ENCODE measurements at places on chromosomes 3 and 15.
A peak's percentile ranks its signal among the peaks of the same experiment; 100 is the strongest.

- no peak for DNase-seq
Measured at GRCh38 chr3:83926291-83926690, 1032.5 kb upstream of the CADM2 start.

GRCh38 chr15:74244822-74245341, 8.8 kb downstream of the CCDC33 start:
- no peak for DNase-seq

DNA sequence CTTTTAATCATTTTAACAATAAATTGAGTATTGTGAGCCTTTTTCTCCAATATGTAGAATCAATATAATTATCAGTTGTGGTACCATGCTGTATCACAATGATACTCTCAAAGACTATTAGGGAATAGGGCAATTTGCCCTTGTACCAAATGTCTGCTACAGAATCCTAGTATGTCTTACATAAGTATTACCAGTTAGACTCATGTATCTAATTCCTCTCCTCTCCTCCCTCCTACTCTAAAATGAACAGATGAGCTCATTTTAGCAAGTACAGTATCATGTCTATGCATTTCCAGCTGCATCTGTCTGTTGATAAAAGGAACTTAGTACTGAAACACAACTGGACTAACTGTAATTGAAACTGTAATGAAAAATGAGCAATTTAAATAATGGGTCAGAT, 124.3 kb upstream of the ATP11B start:
- no peak for DNase-seq

DNA sequence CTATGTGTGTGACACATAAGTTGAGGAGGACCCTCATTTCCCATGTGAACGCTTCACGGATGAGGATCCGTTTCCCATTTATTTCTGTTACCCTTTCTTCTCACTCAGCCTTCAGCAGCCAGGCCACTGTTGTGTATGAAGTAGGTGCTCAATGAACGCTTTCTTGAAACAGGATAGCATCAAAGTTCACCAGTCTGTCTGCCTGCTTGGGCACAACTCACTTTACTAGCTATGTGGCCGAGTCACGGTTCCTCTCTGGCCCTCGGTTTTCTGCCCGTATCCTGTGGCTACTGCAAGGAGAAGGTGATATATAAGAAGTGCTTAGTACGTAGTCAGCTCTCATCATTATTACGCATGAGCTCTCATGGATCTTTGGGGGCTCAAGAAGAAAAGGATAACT, 22.4 kb downstream of the ACSBG1 start:
- no peak for DNase-seq

- peak; percentile 50 for DNase-seq
Measured at GRCh38 chr3:30292192-30292893, 314.1 kb upstream of the TGFBR2 start.

GRCh38 chr3:29319262-29319661, 38.4 kb downstream of the RBMS3 start:
- no peak for DNase-seq

DNA sequence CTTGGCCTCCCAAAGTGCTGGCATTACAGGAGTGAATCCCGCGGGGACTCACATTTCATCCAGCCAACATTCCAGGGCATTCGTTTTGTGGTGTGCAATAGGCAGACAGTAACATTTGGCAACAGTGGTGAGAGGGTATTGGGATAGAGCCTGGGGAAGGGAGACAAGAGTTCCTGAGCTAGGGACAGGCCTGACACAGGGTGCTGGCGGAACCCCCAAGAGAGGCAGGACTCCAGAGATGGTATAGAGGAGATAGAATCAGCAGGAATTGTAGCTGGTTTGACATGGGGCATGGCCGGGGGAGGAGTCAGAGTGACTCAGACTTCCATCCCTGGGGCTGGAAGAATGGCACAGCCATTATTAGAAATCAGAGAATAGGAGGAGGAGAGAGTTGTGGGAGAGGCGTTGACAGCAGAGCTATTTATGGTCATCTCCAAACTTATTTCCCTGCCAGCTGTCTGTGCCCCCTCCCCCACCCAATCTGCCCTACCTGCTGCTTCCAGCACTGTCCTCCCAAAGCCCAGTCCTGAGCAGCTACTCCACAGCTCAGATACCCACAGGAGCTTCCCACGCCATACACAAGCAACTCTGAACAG, 4.4 kb upstream of the IDH2 start:
- peak; percentile 78 for DNase-seq

GRCh38 chr15:98773616-98774015, 125.3 kb downstream of the IGF1R start:
- DNase-seq, result no peak

DNA sequence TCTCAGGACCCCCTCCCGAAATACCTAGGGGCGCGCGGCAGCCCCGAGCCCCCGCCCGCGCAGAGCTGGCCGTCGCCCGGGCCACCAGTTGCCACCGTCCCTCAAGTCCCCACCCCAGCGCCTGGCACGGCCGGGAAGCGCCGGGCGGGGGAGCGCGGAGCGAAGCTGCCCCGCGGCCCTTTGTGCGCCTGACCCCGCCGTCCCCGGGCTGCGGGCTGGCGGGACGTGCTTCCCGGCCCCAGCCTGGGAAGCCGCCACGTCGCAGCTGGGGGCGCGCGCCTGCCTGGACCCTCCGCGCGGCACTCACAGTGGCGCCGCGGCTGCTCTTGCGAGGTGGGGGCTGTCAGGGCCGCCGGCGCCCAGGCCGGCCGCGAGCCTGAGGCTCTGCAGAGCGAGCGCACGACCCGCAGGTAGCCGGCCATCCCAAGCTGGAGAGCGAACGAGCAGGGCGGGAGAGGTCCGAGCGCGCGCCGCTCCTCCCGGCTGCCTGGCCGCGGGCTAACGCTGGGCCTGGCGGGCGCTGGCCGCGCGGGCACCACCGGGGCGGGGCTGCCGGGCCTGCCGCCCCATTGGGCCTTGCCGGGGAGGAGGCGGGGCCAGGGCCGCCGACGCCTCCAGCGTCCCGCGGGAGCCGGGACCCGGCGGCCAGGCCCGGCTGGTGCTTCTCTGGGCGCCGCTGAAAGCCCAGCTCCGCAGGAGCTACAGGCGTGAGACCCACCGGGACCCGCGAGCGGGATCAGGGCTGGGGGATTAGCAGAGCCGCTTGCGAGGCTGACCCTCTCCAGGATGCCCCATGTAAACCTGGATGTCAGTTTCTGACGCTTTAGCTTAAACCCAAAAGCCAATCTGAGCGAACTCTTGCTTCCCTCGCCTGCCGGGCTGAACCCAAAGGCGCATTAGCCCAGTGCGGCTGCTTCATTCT, at the start of gene IDH2:
IDH2 (minus strand) TSS at position 500 of the 922 bp plus-strand sequence; CDS start at position 422, 78 bp downstream.
- peak; percentile 86 for DNase-seq

DNA sequence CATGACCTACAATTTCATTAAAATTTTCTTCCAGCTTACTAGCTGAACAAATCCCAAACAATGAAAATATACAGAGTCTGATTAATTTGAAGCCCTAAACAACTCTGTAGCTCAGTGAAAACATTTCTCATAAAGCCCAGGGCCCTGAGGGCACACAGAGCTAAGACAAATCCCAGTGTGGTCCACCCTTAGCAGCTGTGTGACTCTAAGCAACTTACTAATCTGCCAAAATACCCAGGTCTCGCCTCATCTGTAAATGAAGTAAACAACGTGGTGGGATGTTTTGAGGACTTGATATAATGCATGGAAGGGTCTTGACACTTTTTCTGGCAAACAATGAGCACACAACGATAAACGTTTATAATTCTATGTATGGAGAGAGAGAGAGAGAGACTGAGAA, 158.4 kb downstream of the FHIT start:
- DNase-seq, result no peak

- peak; percentile 73 for DNase-seq
Measured at GRCh38 chr15:76139368-76140073, 79.7 kb downstream of the TMEM266 start.

- DNase-seq, result no peak
Measured at GRCh38 chr3:193874997-193875593, 260.9 kb upstream of the HES1 start.

GRCh38 chr3:129689036-129689435, 82.6 kb upstream of the PLXND1 start:
- no peak for DNase-seq

- DNase-seq, result peak; percentile 62
Measured at GRCh38 chr15:36682101-36682500, 102.7 kb downstream of the CDIN1 start.

GRCh38 chr3:178019645-178020044, 516.6 kb upstream of the KCNMB2 start:
- no peak for DNase-seq

DNA sequence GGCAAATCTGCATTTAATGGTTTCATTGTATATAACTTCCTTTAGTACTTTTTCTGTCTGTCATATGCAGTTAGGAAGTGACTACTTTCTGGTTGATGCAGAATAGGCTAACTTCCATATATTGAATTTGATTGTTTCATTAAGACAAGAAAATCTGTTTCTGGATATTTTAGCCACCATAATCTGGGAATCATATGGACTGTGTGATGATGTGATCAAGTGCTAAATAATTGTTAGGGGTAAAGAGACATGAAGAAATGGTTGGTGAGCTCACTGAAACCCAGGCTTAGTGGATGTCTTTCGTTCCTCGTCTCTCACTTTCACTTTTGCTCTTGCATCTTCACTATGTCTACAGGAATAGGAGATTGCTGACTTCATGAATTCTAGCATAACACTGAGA, 3.5 kb upstream of the MNS1 start:
- DNase-seq, result peak; percentile 35

GRCh38 chr15:48493084-48493762, 152.3 kb downstream of the FBN1 start:
- peak; percentile 97 for DNase-seq

DNA sequence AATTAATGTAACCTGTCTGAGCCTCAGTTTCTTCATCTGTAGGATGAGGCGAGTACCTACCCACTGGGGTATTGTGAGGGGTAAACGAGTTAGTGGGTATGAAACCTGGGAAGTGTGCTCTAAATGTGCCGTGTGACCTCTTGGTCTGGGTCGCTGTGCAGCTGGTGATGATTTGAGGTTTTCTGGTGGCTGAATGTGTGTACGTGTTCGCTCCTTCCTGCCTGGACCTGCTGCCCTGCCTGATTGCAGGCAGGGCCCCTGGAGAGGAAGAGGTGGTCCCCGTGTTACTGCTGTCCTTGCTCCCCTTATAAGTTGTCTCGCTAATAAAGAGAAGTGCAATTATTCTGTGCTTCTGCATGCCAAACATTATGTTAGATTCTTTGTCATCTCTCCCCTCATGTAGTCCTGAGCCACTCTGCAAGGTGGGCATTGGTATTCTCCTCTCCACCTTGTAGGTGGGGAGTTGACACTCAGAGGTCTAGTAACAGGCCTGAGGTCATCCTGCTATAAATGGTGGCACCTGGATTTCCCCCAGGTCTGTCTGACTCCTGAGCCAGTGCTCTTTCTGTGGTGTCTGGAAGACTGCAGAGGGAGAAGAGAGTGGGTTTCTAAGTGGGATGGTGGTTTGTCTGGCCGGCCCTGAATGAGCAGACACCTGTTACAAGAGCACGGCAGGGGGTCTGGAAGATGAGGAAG, 15.7 kb downstream of the PDIA5 start:
- DNase-seq, result no peak

DNA sequence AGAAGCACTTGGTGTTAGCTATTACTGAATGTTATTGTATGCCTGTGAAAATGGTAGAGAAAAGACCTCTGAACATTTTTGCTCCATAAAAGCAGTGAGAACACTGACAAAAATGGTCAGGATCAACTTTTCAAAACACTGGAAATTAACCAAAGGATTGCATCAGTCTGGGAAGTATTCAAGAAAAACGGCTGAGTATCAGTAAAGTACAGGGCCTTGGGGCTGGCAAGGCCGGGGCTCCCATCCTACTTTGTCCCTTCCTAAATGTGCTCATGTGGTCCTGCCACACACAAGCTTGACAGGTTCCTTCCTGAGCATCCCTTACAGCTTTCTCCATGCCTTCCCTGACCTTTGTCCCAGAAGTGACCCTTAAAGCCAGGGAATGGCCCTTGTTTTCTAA, 84.0 kb downstream of the CFAP20DC start:
- DNase-seq, result peak; percentile 71

DNA sequence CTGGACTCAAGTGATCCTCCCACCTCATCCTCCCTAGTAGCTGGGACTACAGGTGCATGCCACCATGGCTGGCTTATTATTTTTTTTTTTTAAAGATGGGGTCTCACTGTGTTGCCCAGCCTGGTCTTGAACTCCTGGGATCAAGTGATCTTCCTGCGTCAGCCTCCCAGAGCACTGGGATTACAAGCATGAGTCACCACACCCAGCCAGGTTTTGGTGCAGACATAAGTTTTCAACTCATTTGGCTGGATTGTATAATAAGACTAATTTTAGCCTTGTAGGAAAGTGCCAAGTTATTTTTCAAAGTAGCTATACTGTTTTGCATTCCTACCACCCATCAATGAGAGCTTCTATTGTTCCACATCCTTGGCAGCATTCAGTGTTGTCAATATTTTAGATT, 32.1 kb downstream of the BUB1B start:
- DNase-seq, result peak; percentile 62

GRCh38 chr3:9396301-9396631, 1.1 kb upstream of the SETD5 start:
- peak; percentile 98 for DNase-seq

GRCh38 chr3:165355316-165355715, 159.1 kb upstream of the SLITRK3 start:
- no peak for DNase-seq

- DNase-seq, result no peak
Measured at GRCh38 chr3:190130696-190131095, 10.0 kb upstream of the P3H2 start.

- peak; percentile 21 for DNase-seq
Measured at GRCh38 chr15:36389107-36389506, 190.3 kb upstream of the CDIN1 start.

DNA sequence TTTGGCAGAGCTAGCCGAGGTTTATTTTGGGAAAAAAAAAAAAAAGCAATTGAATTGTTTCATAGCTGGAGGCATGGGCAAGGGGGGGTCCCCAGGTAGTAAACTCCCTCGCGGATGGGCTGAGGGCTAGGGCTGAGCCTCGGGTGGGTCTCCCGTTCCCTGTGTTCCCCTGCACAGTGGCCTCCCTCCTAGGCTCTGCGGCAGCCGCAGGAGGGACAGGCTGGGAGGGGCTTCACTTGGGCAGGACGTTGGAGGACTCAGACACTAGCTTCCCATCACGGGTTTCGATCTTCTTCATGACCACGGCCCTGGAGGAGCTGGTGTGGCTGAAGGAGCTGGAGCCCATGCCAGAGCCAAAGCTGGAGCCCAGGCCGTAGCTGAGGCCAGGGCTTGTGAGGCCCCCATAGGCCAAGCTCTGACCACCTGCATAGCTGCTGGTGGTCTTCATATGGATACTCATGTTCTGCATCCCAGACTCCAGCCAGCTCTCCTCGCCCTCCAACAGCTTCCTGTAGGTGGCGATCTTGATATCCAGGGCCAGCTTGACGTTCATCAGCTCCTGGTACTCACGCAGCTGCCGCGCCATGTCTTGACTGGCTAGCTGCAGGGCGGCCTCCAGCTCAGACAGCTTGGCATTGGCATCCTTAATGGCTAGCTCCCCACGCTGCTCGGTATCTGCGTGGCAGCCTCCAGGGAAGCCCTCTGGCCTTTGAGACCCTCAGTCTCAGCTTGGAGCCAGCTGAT, 64.0 kb upstream of the CDAN1 start:
- DNase-seq, result peak; percentile 8
